ENCODE measurements at places on chromosomes 6 and 20.

- DNase-seq: no peak
These were observed 46.4 kb upstream of the POU3F2 start for GRCh38 chr6:98787961-98788360.

- no peak for DNase-seq
These were observed 39.6 kb upstream of the VSTM2L start for GRCh38 chr20:37863289-37863688.

- DNase-seq: no peak
These were observed 171.3 kb downstream of the SLC16A10 start for GRCh38 chr6:111258615-111259088.

- no peak for DNase-seq
These were observed 89.2 kb upstream of the BCLAF1 start for GRCh38 chr6:136378888-136379287.

DNA sequence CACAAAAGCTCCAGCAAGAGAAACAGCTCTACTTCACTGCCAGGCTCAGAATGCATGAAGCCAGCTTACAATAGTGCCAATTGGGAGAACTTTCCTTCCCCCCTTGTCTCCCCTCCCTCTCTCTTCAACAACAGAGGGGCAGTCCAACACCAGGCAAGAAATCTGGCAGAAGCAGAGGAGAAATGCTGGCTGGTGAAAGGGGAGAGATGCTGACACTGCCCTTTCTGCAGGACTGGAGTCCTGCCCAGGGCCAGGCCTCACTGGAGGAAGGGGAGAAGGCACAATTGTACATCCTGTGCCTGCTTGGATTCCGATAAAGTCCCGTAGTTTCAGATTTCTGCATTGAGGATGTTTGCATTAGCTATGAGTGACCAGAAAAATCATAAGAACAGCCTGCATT lies 148.6 kb downstream of the LRRC1 start:
- no peak for DNase-seq

- DNase-seq: no peak
These were observed 172.7 kb upstream of the NOX3 start for GRCh38 chr6:155628306-155628705.

DNA sequence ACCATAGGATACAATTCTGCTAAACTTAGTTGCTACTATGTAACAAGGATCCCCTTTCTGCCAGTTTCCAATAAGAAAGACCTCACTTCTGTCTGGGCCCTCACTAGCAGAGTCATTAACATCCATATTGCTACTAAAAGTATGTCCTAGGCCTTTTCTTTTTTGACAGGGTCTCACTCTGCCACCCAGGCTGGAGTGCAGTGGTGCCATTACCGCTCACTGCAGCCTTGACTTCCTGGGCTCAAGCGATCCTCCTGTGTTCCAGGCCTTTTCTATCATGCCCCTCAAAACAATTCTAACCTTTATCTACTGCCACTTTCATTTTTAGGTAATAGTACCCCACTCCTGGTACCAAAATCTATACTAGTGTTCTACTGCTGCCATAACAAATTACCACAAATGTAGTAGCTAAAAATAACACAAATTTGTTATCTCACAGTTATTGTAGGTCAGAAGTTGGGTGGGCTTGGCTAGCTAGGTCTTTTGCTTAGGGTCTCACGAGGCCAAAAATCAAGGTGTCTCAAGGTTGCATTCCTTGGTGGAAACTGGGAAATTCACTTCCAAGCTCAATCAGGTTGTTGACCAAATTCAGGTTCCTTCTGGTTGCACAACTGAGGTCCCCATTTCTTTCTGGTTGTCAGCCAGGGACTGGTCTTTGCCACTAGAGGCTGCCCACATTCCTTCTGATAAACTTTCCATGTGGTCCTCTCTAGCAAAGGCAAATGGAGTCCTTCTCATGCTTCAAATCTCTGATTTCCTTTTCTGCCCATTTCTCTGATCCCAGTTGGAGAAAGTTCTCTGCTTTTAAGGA lies 3.0 kb downstream of the CSNK2A1 start:
- no peak for DNase-seq

DNA sequence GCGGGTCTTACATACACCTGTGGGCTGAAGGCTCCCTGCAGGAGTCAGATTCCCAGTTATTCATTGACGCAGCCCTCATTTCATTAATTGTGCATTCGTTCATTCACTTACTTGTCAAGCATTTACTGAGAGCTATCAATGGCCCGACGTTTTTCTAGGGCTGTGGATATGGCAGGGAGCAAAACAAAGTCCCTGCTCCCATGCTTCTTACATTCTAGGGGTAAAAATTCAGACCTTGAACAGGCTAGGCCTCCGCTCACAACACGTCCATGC lies 369 bp upstream of the NSFL1C start:
- no peak for DNase-seq

GRCh38 chr6:26288155-26288554 lies 76.8 kb upstream of the BTN3A2 start:
- no peak for DNase-seq

DNA sequence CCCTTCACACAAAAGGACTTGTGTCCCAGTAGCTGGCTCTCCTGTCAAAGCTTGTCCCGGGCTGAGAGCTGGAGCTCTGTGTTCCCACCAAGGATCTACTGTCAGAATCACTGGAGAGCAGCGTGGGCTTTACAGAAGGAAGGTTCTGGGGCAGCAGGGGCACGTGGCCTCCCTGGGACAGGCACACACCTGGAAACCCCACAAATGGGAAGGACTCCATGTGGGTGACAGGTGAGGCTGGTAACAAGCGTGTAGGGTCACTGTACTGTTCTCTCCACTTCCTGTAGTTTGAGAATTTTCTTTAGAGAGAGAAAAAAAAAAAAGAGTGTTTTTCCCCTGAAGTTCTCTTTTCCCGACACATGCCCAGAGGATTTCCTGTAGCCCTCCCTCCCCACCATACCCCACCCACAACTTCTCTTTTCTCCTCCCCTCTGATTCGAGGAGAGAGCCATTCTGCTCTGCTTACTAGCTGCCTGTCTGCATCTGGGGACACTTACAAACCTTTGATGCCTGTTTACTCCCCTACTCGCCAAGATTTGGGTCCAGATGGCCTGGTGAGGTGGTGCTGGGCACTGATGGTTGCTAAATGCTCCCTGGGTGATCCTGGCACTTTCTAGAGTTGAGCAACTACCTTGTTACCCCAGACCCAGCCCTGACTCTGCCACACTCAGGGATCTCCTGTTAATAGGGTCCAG lies 84.1 kb upstream of the SIRPA start:
- peak; percentile 60 for DNase-seq

- no peak for DNase-seq
These were observed 20.0 kb downstream of the KHDRBS2 start for GRCh38 chr6:62265906-62266525.

- no peak for DNase-seq
These were observed 234.3 kb downstream of the PACRG start for GRCh38 chr6:162962093-162962492.

DNA sequence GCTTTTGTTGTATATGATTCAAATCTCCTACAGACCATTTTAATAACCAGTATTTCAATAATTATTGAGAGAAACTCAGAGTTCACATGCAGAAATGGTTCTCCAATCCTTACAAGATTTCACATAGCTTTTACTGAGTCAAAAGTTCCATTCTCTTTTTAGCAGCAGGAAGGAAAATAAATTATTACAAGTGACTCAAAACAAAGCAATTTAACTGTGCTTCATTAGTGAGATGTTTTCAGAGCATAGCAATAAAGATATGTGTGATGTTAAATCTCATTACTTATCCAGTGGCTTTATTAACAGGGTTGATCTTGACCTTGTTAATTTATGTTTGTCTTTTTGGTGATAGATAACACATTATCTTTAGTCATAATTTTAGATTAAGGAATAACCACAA lies 22.0 kb downstream of the KIF13A start:
- DNase-seq: no peak

GRCh38 chr20:43936104-43936770 lies 21.6 kb downstream of the TOX2 start:
- DNase-seq: no peak

DNA sequence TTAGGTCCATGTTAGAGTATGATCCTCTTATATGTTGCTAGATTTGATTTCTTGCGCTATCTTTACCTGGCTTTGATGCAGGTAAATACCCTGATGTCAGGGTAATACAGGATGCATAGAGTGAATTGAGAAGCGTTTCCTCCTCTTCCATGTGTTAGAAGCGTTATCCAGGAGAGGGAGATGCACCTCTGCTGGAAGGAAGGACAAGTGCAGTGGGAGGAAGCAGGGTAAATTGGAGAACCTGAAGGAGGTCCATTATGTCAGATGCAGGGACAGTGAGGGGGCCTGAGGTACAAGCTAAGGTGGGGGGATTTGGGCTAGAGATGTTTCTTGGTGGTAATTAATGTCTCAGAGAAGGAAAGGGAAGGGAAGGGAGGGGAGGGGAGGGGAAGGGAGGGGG lies 7.7 kb downstream of the SHLD1 start:
- DNase-seq: no peak
